Right ventricle myocardium inferior (tissue), 1 donor: ENCODE measurements at places on chromosomes 16 and 17.

DNA sequence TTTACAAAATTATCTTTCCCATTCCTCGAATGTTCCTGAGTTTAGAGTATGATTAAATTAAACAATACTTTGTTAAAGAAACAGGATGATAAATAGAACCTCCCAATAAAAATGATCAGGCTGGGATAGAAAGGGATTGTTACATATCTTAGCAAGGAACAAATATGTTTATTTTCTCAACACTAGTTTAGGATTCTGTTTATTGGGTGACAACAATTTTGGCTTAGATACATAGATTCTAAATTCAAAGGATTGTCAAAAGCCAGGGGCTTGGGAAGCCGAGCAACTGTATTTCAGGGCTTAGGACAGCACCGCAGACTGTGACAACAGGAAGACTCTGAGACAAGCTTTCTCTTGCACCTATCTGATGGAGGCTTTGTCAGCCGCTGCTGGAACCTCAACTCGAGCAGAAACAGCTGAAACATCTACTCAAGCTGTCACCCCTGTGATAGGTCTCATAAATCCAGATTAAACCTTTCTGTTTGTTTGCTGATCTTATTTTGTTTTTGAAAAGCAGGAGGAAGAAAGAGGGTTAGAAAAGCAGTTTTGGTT is 562.8 kb upstream of the ZFHX3 start:
- no peak for DNase-seq

GRCh38 chr17:16425698-16426659 is 10.6 kb downstream of the TRPV2 start:
- peak; percentile 54 for DNase-seq

DNA sequence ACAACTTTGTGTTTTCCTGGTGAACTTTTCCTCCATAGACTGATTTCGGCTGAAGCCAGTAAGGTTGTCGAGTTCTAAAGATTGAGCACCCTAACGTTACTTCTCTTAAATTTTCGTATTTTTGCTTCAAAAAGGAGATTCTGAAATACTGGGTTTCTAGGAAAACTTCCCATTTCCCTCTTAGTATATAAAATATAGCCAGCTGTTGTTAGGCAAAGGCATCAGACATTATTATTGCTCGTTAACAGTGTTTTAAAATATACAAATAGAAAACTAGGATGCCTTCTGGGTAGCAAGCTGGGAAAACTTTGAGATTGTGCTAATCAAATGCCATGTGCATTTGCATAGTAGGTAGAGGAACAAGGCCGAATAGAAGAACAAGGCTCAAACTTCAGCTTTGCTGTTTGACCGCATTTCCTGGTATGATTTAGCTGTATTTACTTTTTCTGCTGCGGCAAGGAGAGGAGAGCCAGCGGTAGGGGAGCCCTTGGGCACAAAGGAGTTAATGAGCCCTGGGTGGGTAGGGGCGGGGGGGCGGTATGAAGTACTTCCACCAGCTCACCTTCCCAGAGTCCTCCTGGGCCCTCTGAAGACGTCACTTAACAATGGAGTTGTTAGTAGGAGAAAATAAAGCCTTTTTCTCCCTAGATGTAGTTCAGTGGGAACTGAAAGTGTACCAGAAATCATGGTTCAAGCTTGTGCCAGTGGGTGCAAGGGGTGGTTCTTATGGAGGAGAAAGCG is 151.9 kb downstream of the MSI2 start:
- DNase-seq, result no peak

GRCh38 chr17:63798572-63799106 is 24.7 kb downstream of the DDX42 start:
- no peak for DNase-seq
